Activated CD8-positive, alpha-beta T cell treated with anti-CD3 and anti-CD28 coated beads, Interleukin-2, amount 10 ng/mL, durations not matched to agents 7 days and 5 days (primary cell): ENCODE measurements at places on chromosomes 3 and 15. TPM values are rescaled to one million over a fixed set of nuclear protein-coding genes. Genes with fewer than 3 reads are reported as not detected.

DNA sequence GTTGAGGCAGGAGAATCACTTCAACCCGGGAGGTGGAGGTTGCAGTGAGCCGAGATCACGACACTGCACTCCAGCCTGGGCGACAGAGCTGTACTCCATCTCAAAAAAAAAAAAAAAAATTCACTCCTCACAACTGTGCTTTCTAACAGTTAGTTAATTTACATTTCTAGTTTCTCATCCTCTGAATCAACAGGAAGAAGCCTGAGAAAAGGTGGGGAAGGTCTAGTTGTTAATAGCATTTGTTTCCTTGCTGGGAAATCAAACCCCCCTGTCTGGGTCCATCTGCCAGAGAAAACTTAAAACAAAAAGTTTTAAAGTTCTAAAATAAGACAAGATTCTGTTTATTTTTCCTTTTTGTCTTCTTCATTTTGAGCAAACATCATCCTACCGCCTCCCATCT lies 62.3 kb downstream of the TMEM39A start:
- no peak for DNase-seq

DNA sequence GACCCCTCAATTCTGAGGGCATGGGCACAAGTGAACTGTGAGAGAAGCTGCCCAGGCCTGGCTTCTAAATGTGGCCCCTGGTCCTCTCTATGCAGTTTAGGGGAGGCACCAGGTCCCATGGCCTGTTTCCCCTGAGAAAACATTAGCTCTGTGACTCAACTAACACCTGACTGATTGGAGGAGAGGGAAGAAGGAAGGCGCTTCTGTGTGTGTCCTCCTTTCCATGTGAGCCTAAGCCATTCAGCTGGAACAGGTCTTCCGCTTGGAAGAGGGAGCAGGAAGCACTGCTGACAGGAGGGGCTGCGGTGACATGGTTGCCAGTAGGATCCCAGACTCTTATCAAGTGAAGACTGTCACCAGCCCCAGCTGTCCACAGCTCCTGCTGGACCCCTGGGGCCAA lies 79.5 kb downstream of the MYLK start:
- no peak for DNase-seq

- no peak for DNase-seq
Measured at GRCh38 chr15:58214591-58215340, 76.6 kb downstream of the AQP9 start.

DNA sequence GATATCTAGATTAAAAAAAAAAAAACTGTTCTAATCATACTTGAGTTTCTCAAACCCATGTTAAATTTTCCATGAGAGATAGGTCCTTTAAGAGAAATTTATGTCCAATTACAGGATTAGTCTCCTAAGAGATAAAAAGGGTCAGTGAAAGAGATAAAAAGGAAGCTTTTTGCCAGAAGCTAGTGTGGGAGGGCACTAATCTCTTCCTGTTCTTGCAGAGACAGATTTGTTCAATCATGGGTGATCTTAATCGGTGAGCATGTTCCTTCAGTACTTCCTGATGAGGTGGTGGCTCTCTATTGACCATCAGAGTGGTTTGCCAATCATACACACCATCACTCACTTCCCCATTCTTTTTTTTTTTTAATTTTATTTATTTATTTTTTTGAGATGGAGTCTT lies 16.9 kb upstream of the LPP start:
- DNase-seq: no peak

DNA sequence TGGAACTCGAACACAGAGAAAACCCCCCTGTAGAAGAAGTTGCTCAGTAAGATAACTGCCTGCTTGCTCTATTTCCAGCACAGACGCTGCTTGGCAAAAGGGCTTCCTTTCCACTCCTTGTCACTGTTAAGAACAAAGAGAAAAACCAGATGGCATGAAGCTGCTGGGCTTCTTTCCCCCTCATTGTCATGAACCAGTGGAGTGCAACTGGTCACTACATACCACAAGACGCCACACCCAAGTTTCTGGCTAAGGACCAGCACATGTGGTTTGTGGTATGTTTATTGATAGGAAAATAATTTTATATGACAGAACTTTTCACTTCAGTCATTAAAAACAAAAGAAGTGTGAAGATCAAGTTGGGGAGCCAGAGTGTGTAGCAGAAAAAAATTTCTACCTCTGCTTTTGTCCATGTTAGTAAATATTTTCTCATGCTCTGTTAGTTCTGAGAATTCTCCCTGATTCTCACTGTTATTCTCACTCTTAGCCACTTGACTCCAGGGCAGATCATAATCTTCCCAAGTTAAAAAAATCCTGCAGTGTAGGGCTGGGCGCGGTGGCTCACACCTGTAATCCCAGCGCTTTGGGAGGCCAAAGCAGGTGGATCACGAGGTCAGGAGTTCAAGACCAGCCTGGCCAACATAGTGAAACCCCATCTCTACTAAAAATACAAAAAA lies 37.9 kb downstream of the CLK3 start:
- no peak for DNase-seq

Gene CDCP1
- total RNA-seq: 16.4 TPM

DNA sequence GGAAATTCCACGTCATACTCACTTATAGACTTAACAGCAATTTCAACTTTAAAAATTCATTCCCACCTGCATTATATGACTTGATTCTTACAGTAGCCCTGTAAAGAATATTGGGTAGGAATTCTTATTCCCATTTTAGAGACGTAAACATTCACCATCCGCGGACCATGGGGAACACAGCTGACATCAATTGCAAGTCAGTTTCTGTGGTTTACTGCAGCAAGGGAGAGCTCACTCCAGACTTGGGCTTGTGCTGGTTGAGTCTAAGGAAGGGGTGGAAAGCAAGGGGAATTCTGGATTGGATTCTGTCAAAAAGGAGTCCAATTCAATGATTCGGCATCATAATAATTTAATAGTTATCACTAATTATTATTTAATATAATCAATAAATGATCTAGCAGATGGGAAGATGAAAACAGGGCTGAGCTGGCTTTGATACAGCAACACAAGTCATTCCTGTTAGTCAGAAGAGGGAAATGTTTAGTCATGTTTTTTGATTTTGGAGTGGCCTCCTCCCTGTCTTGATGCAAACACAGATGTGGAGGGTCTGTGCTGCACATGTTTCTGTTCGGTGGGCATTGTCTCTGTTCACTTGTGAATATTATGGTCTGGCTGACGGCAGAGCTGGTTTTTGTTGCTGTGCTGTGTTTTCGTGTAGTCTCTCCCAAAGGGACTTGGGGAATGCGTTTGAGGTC lies 9.7 kb downstream of the LIPC start:
- DNase-seq: no peak

- DNase-seq: no peak
Measured at GRCh38 chr3:32157600-32158264, 51.3 kb downstream of the GPD1L start.

Gene SOX14
- total RNA-seq: not detected

GRCh38 chr3:152458376-152459117 lies 189.8 kb downstream of the MBNL1 start:
- no peak for DNase-seq
